ENCODE measurements at places on chromosomes 5 and 9.

- DNase-seq, result no peak
Observed at GRCh38 chr9:93138171-93138764, 4.2 kb upstream of the NINJ1 start.

DNA sequence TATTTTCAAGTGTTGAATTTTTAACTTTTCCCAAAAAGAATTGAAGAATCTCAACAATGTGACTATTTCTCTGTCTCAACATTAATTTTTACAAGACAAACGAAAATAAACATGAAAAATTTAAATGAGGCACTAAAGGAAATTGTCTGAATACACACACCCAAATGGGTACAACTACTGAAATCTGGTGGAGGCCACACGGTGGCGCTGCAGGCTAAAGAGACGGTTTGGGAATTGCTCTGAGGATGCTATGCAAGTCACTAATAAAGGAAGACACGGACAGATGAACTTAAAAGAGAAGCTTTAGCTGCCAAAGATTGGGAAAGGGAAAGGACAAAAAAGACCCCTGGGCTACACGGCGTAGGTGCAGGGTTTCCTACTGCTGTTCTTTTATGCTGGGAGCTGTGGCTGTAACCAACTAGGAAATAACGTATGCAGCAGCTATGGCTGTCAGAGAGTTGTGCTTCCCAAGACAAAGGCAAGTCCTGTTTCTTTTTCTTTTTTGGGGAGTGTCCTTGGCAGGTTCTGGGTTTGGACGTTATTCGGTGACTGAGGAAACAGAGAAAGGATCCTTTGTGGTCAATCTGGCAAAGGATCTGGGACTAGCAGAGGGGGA is at the start of gene PCDHB10:
TSS of gene PCDHB10 (plus strand) at position 244 of the 616 bp plus-strand sequence. CDS start at position 444, 200 bp downstream.
- peak; percentile 41 for DNase-seq

DNA sequence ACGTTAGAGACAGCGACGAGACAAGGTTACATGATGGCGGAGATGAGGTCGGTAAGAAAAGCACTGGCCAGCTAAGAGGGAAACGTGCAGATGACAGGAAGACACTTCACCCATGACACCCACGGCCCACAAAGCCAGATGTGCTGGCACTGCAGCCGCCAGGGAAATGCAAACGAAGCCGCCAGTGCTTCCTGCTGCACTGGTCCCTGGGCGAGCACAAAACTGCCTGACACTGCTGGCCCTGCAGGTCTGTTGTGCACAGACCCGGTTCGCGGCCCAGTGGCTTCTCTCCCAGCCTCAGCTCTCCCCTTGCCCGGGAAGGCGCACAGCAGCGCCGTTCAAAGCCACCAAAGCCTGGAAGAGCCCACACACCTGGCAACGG is 20.3 kb downstream of the QSOX2 start:
- no peak for DNase-seq

- DNase-seq, result no peak
Observed at GRCh38 chr9:126915281-126915816, 767 bp downstream of the RALGPS1 start.

- DNase-seq, result peak; percentile 46
Observed at GRCh38 chr9:131720330-131720729, 19.5 kb downstream of the RAPGEF1 start.

DNA sequence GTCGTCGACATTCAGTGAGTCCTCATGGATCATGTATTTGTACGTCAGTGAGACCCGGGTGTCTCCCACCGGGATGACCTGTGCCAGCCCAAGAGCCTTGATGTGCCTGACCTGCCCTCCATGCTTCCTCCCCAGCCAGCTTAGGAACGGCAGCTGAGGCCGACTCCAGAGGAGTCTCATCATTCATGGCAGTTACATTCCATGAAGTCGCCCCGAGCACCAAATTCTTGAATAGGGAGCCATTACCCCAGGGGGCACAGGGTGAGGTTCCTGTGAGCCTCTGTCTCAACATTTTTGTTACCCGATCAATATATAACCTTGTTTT is 67.8 kb downstream of the ZNF354C start:
- DNase-seq, result no peak

DNA sequence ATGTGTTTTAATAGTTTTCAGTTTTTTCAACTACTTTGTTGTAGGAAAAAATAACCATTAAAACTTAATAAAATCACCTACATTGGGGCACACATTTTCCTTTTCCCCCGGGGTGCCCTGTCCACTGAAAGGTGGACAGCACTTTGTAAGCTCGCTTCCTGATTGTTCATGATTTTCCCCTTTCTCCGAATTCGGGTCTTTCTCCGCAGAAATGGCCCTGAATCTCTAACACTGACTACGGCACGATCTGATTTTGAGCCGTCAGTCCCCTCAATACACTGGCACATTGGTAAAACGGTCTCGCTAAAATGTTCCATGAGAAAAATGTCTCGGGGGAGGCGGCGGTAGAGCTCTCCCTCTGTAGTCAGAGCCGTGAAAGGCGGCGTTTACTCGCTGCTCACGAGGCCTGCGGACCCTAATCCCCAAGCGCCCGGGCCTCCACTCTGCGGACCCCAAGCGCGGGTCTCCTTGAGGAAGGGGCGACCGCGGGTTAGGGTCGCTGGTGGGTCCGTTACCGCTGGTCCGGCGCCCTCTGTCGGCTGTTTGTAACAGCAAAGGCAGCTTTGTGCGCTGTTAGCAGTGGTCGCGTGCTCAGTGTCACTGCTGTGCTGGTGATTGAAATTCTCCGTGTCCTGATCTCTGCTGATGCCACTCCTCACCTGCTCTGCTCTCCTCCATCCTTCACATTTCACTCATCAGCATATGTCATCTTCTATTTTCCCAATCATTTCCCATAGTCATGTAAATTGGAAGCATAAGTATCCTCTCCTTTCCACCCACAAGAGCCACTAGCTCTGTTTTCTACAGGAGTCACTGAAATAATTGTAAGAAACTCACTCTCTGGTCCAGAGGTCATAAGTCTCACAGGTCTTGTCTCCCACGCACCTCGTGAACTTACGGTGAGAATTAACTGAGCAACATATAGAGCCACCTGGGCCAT is 10.8 kb upstream of the IFNA2 start:
- DNase-seq, result peak; percentile 74

- no peak for DNase-seq
Observed at GRCh38 chr9:69420611-69421270, 95.7 kb downstream of the ENTREP1 start.

DNA sequence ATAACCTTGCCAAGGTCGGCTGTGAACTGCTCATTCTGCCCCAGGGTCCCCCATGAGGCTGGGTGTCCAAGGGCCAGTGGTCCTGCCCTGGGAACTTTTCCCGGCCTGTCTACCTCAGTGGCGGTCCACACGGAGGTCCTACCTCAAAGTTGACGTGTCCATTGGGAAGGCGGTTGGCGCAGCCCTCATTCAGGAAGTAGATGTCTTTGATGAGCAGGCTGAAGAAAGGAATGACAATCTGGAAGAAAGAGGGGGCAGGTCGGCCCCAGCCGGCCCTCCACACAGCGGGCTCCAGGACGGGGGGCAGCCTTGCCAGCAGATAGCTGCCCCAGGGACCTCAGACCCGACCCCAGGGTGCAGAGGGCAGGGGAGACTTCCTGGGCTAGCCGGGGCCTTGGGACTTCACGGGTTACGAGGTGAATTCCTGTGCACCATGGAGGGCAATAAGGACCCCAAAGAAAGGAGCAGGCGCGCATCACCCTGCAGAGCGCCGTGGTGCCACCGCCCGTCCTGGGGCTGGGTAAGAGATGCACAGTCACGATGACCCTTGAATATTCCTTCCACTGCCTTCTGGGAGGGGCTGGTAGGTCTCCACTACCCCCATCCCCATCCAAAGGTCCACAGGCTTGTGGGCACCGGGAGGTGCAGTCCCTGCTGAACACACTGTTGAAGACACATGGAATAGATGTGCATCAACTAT is 42.9 kb upstream of the RNF130 start:
- no peak for DNase-seq

DNA sequence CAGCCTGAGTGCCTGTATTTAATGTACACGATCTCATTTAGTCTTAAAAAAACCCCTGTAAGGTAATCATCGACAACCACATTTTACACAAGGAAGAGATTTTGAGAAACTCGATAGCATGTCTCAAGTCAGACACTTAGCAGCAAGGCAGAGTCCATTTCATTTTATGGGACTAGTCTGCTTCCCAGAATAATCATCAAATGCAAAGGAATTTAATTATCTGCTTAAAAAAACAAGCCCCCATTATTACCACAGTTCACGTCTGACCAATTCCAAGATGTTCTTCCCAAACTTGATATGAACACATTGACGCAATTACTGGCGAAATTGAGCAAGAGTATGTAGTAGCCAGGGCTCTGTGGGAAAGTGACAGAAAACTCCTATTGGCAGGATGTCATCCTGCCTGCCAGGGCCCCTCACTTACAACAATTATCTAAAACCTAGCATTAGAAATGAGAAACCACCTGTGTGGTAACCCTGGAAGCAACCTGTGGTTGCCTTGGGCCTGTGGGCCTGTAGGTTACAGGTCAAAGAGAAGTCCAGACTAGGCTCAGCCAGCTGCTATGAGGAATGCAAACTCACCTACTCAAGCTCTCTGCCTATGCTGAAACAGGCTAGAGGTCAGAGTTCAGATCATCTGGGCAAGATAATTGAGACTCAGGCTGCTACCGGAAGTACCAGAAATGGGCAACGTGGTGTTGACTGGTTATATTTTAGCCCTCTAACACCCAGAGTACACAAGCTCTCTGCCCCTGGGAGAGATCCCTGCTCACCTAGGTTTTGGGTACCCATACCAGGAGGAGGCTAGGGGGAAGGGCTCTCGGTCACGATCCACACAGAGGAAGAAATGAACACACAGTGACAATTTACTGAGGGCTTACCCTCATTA is 1.6 kb downstream of the B4GALT1 start:
- DNase-seq, result peak; percentile 52

GRCh38 chr5:82387819-82388166 is 109.6 kb upstream of the RPS23 start:
- no peak for DNase-seq

DNA sequence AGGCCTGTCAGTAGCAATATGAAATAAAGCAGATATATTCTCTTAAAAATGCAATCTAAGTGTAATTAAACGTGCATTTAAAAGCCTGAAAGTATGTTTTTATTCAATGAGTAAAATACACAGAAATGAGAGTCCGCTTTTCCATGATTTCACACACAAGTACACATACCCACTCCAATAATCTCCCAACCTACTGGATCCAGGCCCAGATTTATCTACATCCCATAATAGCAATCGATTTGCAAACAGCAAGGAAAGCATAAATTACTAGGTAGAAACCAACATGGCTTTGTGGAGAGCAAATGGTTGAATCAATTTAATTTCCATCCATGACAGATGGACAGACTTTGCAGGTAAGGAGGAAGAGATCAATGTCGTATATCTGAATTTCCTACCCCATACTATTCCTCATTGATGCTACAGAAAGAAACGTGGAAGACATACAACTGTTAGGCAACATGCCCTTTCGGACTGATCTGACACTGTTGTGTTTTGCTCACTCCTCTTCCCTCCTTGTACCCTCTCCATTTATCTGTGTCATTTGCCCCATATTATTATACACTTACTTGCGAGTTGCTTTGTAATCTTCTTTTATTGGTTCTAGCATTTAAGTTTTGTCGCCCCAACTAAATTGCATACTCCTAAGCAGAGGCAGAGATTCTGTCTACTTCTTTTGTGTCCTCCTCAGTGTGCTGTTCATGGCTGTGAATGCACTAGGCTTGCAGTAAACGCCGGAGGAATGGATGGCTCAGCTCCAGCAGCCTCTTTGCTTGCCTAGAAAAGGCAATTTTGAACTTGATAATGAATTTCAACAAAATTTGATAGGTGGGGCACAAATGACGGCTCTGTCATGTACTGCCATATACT is 133.6 kb downstream of the NFIB start:
- no peak for DNase-seq

DNA sequence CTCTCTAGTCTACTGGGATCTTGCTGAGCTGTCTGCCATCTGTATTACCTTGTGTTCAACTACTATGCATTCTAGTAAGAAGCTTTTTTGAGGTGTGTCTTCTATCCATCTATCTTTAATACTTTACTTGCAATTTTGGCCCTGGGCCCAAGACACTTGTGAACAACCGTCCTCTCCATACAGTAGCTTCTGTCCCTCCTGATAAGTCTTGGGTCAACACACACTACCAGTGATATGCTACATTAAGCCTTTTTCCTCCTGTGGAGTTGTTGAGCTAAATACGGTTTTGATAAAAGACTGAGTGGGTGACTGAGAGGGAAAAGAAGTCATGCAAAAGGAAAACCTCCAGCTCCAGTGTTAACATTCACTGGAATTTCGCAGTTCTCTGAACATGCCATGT is 133.3 kb upstream of the PCA3 start:
- no peak for DNase-seq

DNA sequence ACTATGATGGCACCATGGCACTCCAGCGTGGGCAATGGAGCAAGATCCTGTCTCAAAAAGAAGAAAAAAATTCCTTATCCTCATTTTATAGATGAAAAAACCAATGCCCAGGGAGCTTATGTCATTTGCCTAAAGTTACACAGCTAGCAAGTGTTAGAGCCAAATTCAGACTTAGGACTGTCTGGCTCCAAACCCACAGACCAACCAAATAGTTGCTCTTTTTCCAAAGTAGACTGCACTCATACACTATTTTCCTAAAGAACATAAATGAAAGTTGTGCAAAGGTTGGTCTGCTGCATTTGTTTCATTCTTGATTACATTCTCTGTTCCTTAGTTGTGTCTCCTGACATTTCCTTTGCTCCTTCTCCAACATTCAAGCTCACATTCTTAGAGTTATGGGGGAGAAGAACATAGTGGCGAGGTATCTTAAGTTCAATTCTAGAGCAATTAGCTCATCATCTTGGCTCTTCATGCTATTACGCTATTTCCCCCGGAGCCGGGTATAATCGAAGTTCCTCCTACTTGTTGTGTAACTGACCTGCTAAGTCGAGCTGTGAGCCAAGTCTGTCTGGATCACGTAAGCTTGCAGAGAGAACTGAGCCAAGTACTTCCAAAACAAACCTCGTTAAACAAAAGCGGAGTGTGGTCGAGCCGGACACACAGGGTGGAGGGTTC is 138.3 kb downstream of the RFK start:
- DNase-seq, result no peak

DNA sequence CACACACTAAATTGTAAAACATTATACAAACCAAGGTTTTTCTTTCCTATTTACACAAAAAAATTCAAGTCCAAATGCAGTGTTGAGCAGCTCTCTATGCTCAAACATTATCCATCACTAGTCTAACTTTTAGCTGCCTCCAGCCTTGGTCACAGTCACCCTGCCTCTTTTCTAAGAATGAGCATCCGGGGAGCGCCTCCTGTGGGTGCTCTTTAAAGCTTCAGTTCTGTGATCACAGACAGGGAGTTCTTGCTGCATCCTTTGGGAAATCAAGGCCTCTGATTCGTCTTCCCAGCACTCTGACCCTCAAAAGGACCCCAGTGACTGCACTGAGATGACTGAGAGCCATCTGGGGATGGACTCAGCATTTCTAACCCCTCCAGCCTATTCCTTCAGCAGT is 289.6 kb downstream of the SEC61B start:
- DNase-seq, result no peak

GRCh38 chr5:33933723-33934169 is 2.4 kb upstream of the RXFP3 start:
- DNase-seq, result no peak

- no peak for DNase-seq
Observed at GRCh38 chr5:128904805-128905567, 60.3 kb upstream of the SLC27A6 start.

- DNase-seq, result no peak
Observed at GRCh38 chr5:146921225-146921624, 42.7 kb upstream of the PPP2R2B start.

- no peak for DNase-seq
Observed at GRCh38 chr5:175892015-175892800, 20.8 kb downstream of the CPLX2 start.
